ENCODE measurements at places on chromosomes 1 and 21. TPM values are rescaled to one million over a fixed set of nuclear protein-coding genes. Genes with fewer than 3 reads are reported as not detected.

Gene DEPDC1
- total RNA-seq: 0.52 TPM

Gene CYYR1
- 12.1 TPM for total RNA-seq

DNA sequence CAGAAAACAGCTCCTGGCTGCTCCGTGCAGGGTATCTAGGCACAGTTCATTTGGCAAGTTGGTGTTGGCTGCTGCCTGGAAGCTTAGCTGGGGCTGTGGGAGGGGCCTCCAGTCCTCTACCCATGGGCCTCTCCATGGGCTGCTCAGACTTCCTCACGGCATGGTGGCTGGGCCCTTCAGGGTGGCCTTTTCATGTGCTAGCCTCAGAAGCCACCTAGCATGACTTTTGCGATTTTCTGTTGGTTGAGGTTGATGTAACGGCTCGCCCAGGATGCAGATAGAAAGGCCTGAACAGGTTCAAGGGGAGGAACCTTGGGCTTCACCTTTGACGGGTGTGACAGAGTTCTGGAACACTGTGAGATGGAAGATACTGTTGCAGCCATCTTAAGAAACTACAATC, 25.8 kb upstream of the LHX4 start:
- no peaks in the 10 kb centered on the region for H3K27me3 ChIP-seq
- H3K4me1 ChIP-seq: no peaks in the 10 kb centered on the region
- no peak for DNase-seq
- no peaks in the 10 kb centered on the region for H3K36me3 ChIP-seq
- H3K4me3 ChIP-seq: no peak overlapping the region

DNA sequence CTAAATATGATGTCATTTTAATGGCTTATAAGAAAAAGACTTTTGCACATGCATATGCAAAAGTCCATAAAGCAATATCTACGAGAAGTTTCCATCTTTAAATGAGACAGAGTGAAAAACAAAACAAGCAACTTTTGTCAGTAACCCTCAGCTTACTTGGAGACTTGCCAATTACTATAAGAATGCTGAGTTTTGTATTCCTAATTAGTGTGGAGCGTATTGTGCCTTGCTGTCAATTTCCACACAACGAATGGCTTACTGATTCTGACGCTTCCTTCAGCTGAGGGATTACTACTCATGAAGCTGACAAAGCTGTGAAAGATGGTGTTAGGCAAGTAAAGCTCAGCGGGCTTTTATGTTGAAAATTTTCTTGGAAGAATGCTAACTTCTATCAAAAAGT, 440.4 kb upstream of the ADAMTS5 start:
- no peak overlapping the region for H3K27ac ChIP-seq
- H3K36me3 ChIP-seq: no peaks in the 10 kb centered on the region
- H3K4me1 ChIP-seq: peaks cover 24% of the 10 kb centered on the region

DNA sequence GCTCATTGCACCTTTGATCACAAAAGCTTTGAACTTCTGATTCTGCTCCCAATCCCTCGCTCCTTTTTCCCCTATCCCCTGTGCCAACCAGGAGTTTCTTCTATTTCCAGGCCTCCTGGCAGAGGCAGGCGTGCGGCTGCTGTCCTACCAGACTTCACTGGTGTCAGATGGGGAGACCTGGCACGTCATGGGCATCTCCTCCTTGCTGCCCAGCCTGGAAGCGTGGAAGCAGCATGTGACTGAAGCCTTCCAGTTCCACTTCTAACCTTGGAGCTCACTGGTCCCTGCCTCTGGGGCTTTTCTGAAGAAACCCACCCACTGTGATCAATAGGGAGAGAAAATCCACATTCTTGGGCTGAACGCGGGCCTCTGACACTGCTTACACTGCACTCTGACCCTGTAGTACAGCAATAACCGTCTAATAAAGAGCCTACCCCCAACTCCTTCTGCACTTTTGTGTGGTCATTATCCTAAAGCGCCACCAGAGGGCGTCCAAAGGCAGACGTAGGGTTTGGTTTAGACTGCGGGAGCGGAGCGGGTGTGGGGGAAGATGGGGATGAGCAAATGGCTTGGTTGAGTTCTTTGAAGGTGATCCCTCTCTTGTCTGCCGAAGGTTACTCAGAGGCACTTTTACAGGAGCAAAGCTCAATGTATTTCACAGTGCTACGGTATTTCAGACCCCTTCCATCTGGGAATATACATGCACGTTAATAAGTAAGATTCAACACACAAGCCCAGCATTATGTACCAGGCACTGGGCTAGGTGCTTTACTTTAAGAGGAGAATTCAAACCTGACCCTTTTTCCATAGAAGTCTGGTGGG, 24.7 kb downstream of the HMGCS2 start:
- H3K27ac ChIP-seq: no peak overlapping the region
- H3K36me3 ChIP-seq: no peaks in the 10 kb centered on the region
- peaks cover 10% of the 10 kb centered on the region for H3K4me1 ChIP-seq
- no peaks in the 10 kb centered on the region for H3K27me3 ChIP-seq
- DNase-seq: peak; percentile 63
- no peak overlapping the region for H3K4me3 ChIP-seq
